ENCODE measurements at places on chromosomes 6 and 20.

- DNase-seq, result no peak
Measured at GRCh38 chr6:36963451-36964290, 9.1 kb downstream of the PI16 start.

DNA sequence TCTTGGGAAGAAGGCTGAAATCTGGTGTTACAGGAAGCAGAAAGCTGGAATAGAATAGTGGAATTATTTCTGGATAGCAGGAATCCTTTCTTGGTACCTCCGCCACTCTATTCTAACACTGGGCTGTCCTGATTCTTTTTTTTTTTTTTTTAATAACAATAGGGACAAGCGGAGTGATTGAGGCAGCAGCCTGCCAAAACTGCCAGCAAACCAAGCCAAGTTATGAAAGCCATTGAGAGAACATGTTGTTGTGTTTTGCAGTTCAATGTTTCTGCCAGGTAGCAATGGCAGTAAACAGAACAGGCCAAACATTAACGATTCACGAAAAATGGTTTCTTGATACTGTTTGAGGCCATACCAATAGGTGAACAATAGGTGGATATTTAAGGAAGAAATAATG is 47.1 kb downstream of the SLC26A8 start:
- no peak for DNase-seq

DNA sequence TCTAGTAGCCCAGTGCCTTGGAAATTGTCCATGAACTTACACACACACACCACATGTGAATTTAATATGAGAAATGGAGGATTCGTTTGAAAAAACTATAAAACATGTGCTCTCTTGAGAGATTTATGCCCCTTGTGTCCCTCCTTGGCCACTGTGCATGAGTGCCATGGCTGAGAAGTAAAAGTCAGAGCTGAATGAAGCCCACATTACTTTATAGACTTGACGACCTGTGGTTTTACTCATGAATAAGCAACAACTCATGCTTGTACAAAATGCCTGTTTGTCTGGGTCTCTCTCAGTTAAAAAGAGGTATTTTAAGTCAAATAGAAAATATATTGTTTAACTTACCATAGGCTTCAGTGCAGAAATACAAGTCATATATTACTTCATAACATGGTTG is 102.7 kb downstream of the KCNQ5 start:
- no peak for DNase-seq

- no peak for DNase-seq
Measured at GRCh38 chr20:63529861-63530787, 7.1 kb downstream of the PTK6 start.

DNA sequence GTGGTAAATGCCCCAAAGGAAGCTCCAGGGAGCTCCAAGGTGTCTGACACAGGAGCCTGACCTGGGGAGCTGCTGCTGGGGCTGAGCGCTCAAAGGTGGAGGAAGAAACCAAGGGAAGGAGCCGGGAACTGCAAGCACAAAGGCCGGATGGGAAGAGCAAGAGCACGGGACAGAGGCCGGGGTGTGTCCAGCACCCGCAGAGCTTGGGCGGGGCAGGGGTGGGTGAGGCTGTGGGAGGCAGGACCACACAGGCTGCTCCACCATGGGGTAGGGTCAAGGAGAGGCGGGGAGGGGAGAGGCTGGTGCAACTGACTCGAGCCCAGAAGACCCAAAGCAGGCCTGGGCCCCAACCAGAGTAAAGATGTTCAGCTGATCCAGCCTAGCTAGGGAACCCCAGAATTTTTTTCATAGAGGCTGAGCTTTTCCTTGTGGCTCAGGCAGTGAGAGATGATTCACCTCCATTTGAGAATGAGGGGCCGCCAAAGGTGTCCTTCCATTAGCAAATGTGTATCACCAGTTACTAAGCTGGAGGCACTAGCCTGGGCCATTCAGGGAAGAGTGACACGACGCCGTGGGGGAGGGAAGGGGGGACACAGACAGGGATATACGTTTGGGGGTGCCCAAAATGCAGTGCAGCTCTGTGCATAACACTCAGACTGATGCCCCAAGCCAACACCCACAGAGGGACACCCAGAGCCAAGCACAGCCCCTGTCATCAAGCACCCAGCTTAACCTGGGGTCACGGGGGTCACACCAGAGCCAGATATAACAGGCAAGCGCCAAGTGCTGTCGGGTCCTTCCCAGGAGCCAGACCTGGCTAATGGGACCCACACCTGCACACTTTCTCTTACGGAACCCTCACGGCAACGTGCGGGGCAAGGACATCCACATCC is 21.3 kb upstream of the TLDC2 start:
- DNase-seq, result no peak

- no peak for DNase-seq
Measured at GRCh38 chr6:21332660-21333059, 260.9 kb upstream of the SOX4 start.

DNA sequence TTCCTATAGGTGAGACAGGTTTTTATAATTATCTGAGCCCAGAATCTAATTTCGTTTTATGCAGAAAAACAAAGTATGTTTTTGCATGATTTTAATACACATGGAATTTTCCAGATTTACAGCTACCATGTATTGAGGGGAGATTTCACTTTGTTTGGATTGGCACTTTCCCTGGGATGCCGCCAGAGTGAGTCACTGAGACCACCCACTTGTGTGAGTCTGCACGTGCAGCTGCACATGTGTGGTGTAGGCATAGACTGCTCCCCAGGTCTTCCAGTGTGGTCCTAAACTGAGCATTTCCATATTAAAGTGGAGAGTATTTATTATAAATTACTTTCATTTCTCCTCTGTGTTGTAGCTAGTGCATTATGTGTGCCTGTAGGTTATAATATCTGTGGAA is 186.8 kb downstream of the UBE3D start:
- no peak for DNase-seq

GRCh38 chr20:18507218-18508191 is at the start of gene SEC23B:
TSS of gene SEC23B (plus strand) at chr20:18507940. CDS start at chr20:18510836, 2,896 bp downstream.
- DNase-seq, result peak; percentile 99

DNA sequence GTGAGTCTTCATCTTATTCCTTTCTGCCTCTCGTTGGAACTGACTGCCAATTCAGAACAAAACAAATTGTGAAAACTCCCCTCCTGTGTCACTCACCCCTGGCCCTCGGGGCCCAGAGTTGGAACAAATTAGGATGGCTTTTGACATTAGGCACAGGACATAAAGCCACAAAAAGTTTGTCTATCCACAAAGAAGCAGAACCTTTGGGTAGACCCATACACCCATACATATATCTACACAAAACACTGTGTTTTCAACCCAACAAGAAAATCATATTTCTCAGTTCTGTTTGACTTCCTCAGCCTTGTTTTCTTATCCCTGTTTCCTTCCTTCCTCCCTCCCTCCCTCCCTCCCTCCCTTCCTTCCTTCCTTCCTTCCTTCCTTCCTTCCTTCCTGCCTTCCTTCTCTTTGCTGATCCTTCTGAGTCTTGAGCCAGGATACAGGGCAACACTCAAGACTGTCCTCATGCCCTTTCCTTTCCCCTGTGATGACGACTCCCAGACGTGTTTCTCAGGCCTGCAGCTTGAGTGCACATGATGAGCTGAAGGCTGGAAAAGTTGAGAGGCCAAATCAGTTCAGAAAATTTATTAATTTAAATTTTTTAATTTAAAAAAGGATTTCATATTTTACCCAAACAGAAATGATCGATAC is 41.7 kb upstream of the NKX2-2 start:
- peak; percentile 15 for DNase-seq

DNA sequence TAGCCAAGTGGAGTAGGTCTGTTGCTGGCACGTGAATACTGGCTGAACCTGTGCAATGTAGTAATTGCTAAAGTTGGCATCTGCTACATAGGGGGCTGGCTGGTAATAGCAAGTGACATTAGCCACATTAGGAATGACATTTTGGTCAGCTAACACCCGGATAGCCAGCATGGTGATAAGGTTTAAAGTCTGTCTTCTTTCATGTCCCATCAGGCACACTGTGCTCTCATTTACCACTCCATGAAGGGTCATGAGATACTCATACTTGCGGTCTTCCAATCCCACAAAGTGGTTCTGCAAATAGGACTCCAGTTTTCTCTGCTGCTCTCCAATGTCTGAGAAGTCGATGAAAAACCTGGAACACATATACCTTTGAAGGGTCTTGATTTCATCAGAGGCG is 2.8 kb downstream of the TENT5A start:
- DNase-seq, result no peak

- DNase-seq, result no peak
Measured at GRCh38 chr6:105509506-105510331, 106.8 kb upstream of the PREP start.

DNA sequence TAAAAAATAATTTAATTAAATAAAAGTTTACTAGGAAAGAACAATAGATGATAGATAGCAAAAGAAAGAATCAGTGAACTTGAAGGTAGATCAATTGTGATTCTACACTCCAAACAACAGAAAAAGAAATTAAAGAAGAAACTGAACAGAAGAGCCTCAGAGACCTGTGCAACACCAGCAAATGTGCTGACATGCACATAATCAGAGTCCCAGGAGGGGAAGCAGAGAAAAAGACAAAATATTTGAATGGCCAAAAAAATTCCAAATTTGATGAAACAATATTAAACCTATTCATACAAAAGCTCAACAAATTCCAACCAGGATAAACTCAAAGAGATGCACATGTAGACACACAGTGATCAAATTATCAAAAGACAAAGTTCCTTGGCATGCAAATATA is 267.5 kb upstream of the OPRM1 start:
- no peak for DNase-seq

- peak; percentile 64 for DNase-seq
Measured at GRCh38 chr20:61954276-61955021, 111.2 kb downstream of the TAF4 start.

- DNase-seq, result no peak
Measured at GRCh38 chr6:168021581-168021980, 24.1 kb downstream of the KIF25 start.

DNA sequence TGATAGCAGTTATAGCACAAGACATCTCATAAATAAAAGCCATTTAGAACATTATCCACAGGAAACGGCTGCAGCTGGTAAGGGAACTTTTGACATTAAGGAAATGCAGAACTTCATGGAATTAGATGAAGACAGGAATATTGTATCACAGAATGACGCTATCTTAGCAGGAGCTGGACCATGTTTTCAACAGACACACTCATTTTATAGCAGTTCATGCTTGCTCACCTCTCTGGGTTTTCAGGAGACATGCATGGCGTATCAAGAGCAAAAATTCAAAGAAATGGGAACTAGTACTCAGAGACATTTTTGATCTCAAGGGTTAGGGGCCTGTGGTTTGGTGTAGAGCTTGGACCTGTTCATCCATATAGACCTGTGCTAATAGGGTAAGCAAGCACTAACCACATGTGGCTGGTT is 125.0 kb downstream of the FYN start:
- no peak for DNase-seq

- no peak for DNase-seq
Measured at GRCh38 chr20:13348311-13349234, 127.5 kb downstream of the ISM1 start.

DNA sequence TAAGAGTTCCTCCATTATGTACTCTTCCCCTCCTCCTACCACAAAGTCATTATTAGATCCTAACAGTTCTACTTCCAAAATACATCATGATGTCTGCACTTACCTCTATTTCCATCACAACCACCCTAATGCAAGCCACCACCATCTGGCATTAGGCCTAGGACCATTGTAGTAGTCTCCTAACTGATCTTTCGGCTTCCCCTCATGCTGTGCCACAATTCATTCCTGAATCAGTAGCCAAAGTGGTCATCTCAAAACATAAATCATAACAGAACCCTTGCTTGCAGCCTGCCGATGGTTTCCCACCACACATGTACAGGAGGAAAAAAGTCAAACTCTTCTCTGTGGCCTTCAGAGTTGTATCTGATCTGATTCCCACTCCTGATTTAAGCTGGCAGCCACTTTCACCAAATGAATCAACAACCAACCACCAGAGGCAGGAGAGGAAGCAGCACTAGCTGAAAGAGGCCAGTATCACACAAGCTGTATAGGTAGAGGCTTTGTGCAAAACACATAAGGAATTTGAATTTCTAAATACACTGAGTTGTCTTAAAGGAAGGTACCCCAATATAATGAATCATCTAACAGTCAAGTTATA is 26.1 kb downstream of the FAM184A start:
- no peak for DNase-seq

GRCh38 chr20:9179193-9179802 is 110.4 kb downstream of the PLCB4 start:
- no peak for DNase-seq

GRCh38 chr6:105921781-105922180 is 164.4 kb upstream of the PRDM1 start:
- DNase-seq, result no peak

GRCh38 chr20:59743308-59743707 is 139.0 kb downstream of the PHACTR3 start:
- no peak for DNase-seq

DNA sequence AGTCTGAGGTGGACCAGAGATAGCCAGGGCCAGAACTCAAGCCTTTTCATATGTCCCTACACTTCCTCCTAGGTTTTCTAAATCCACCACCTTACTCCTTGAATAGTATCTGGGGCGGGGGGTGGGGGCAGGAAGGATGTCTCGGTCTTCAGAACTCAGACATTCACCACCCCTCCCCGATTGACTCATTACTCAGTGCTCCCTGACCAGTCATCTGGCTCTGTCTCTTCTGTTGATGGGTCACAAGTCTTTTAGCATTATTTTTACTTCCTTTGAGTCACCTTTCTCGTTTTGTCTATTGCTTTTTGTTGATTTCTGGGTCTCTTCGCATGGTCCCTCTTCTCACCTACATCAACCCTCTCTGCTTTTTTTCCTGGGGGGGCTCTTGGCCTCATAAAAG is 23.3 kb downstream of the NOX3 start:
- DNase-seq, result no peak

DNA sequence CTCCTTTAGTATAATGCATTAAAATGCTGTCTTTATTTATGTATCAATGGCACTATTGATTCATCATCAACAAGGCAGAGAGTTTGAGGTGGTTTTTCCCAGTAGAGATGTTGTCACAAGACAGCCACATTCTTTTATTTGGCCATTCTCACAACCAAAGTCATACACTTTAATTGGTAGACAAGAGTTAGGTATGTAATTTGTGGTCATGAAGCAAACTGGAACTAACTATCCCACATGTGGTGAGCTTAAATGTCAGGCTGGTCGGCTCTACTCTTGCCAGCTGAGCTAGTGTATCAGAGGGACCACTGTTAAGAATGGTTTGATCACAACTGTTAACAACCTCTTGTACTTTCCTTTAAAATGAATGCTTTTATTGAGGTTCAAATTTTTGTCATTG is 714.6 kb downstream of the CD109 start:
- DNase-seq, result no peak

Measured in lower leg skin (tissue), 4 donors.